ENCODE measurements at places on chromosomes 13 and 19.

- no peak overlapping the region for H3K4me3 ChIP-seq
- no peaks in the 10 kb centered on the region for H3K36me3 ChIP-seq
- H3K27me3 ChIP-seq: no peaks in the 10 kb centered on the region
- H3K4me1 ChIP-seq: no peaks in the 10 kb centered on the region
- H3K27ac ChIP-seq: no peak overlapping the region
These were observed 850 bp upstream of the KLK11 start for GRCh38 chr19:51027126-51027806.

GRCh38 chr19:11299946-11300810 lies 4.2 kb downstream of the TSPAN16 start:
- no peak overlapping the region for H3K4me3 ChIP-seq
- no peaks in the 10 kb centered on the region for H3K27me3 ChIP-seq
- no peaks in the 10 kb centered on the region for H3K36me3 ChIP-seq
- H3K4me1 ChIP-seq: no peaks in the 10 kb centered on the region
- no peak for DNase-seq

- H3K27ac ChIP-seq: no peak overlapping the region
- no peak for DNase-seq
- no peak overlapping the region for H3K4me3 ChIP-seq
- H3K36me3 ChIP-seq: no peaks in the 10 kb centered on the region
- no peaks in the 10 kb centered on the region for H3K4me1 ChIP-seq
- H3K27me3 ChIP-seq: no peaks in the 10 kb centered on the region
These were observed 15.5 kb downstream of the ZNF211 start for GRCh38 chr19:57648331-57649003.

- no peak overlapping the region for H3K4me3 ChIP-seq
- H3K27me3 ChIP-seq: no peaks in the 10 kb centered on the region
- H3K4me1 ChIP-seq: no peaks in the 10 kb centered on the region
- no peaks in the 10 kb centered on the region for H3K36me3 ChIP-seq
- no peak for DNase-seq
- no peak overlapping the region for H3K27ac ChIP-seq
These were observed 235.1 kb downstream of the DLEU7 start for GRCh38 chr13:50608370-50608769.

DNA sequence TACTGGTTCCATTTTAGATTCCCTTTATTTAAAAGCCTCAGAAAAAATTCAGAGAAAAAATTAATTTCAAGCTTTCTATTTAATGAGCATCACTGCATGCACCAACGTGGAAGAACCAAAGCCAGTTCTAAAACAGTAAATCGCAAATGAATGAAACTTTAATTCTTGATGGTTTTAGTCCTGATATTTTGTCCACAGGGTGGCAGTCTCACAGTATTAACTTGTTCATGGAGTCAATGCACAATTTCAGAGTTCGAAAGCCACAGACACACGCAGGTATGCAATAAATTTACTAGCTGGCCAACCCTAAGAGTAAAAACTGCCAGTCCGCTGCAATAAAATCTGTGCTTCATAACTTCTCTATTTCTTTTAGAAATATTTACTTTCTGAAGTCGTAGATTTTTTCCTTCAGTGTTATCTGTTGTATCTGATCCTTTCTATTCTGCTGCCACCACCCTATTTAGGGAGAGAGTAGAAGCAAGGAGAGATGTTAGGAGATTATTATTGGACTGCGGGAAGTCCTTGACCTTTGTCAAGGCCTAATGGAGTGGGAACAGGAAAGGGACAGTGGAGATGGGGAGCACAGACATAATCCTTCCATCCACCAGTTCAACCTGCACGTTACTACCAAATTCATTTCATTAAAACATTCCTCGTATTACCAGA lies 7.0 kb upstream of the WBP4 start:
- no peaks in the 10 kb centered on the region for H3K36me3 ChIP-seq
- H3K27ac ChIP-seq: peak overlapping the region; percentile 58
- H3K27me3 ChIP-seq: no peaks in the 10 kb centered on the region
- DNase-seq: no peak

GRCh38 chr13:66275416-66275815 lies 954.7 kb downstream of the PCDH9 start:
- DNase-seq: no peak
- H3K27me3 ChIP-seq: no peaks in the 10 kb centered on the region
- H3K4me3 ChIP-seq: no peak overlapping the region
- no peaks in the 10 kb centered on the region for H3K36me3 ChIP-seq

- peaks cover 6% of the 10 kb centered on the region for H3K27me3 ChIP-seq
- H3K4me3 ChIP-seq: no peak overlapping the region
- H3K4me1 ChIP-seq: no peaks in the 10 kb centered on the region
- no peak overlapping the region for H3K27ac ChIP-seq
These were observed 112.5 kb downstream of the COL4A1 start for GRCh38 chr13:110194451-110194850.

GRCh38 chr19:49831592-49831991 lies 13.5 kb downstream of the MED25 start:
- H3K27ac ChIP-seq: no peak overlapping the region
- no peaks in the 10 kb centered on the region for H3K27me3 ChIP-seq
- no peak overlapping the region for H3K4me3 ChIP-seq
- H3K36me3 ChIP-seq: no peaks in the 10 kb centered on the region
- no peak for DNase-seq

DNA sequence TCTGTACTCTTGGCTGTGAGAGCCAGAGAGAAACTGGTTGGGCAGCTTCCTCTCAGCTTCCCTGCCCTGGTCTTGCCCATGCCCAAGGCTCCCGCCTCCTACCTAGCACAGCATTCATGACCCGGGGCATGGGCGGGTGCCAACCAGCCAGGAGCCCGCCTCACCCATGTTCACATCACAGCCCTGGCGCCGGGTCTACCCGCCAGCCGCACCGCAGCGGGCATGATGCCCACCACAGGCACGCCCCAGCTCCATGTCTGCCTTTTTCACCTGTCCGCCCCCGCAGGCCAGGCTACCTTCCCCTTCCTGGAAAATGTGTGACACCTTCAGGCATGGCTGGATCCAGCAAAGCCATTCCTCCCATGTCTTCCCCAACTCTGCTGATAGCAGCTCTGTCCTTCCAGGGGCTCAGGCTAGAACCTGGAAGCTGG lies 42.1 kb downstream of the PTPRS start:
- H3K4me1 ChIP-seq: no peaks in the 10 kb centered on the region
- DNase-seq: no peak
- H3K4me3 ChIP-seq: no peak overlapping the region
- no peak overlapping the region for H3K27ac ChIP-seq
